ENCODE measurements at places on chromosomes 16 and 17. TPM values are rescaled to one million over a fixed set of nuclear protein-coding genes. Genes with fewer than 3 reads are reported as not detected.

The CNGB1 gene
- total RNA-seq = not detected

- no peaks in the 10 kb centered on the region for H3K27me3 ChIP-seq
- peaks cover 35% of the 10 kb centered on the region for H3K4me1 ChIP-seq
- H3K27ac ChIP-seq = peak overlapping the region; percentile 98
- H3K36me3 ChIP-seq = peaks cover 17% of the 10 kb centered on the region
- H3K4me3 ChIP-seq = peak overlapping the region; percentile 98
These were observed 2.6 kb upstream of the TSPOAP1 start for GRCh38 chr17:58330997-58331814.

- H3K27me3 ChIP-seq = no peaks in the 10 kb centered on the region
- no peaks in the 10 kb centered on the region for H3K36me3 ChIP-seq
- H3K4me1 ChIP-seq = no peaks in the 10 kb centered on the region
- no peak for DNase-seq
These were observed 168.6 kb downstream of the FTO start for GRCh38 chr16:53872248-53873221.

- no peaks in the 10 kb centered on the region for H3K36me3 ChIP-seq
- no peaks in the 10 kb centered on the region for H3K27me3 ChIP-seq
- no peaks in the 10 kb centered on the region for H3K4me1 ChIP-seq
- H3K4me3 ChIP-seq = no peak overlapping the region
- H3K27ac ChIP-seq = no peak overlapping the region
These were observed 6.7 kb upstream of the GAST start for GRCh38 chr17:41705271-41705991.

The OMG gene
- 0.81 TPM for total RNA-seq

The TNFRSF17 gene
- not detected for total RNA-seq

All from naive thymus-derived CD4-positive, alpha-beta T cell (primary cell).